ENCODE measurements at places on chromosomes 16 and 17.

DNA sequence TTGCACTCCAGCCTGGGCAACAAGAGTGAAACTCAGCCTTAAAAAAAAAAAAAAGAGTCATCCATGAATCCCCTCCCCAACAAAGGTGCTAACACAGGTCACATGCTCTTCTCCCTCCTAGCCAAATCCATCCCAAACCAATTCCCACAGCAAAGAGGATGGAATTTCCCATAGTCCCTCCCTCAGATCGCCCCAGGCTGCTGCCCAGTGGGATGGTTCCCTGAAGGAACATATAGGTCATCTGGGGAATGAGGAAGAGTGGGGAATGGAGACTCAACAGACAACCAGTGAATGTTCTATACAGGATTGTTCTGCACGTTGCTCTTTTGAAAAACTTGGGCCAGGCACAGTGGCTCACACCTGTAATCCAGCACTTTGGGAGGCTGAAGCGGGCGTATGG, 18.2 kb downstream of the LGALS3BP start:
- no peak for DNase-seq

DNA sequence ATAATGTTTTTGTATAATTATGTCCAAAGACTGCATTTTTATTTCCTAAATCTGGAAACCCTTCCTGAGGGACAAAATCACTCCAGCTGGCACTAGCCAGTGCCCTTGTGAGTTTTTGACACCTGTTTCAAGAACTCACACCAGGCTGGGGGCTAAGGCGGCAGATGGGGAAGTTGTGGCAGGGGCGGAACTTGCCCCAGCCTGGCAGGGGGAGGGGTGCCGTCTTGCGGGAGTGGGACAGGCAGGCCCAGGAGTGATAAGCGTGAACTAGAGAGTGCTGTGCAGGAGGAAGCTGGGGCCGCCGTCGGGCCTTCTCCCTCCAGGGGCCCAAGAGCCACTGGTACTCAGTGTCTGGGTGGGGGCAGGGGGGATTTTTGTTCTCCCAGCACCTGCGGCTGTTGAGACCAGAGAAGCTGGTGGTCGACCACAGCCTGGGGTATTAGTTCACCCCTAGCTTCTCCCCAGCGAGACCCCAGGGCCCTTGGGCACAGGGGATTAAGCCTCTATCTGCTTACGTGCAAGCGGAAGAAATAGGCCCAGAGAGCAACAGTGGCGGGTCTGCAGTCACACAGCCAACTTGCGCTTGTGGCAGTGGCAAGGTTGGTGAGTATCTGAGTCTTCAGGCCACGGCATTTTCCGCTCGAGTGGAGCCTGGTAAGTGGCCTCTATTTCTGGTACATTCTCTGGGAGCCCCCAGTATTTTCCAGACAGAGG, 40.2 kb upstream of the PLCG2 start:
- DNase-seq: no peak

- DNase-seq: no peak
Measured at GRCh38 chr17:73474370-73474988, 162.7 kb upstream of the CDC42EP4 start.

DNA sequence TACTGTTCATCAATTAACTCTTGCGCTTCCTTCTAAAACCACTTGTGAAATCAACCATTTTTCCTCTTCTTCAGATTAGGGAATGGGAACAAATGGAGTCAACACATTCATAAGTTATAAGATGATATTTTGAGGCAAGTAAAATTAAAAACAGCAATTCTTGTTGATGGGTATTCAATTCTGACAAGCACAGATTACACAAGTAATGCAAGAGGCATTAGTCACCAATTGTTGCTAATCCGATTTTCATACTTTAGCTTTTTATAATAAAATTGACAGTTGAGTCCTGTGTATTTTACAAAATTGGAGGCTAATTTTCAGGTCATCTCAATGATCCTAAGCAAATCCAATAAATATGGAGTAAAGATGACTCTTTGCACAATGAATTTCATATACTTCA, 918.4 kb upstream of the SOX9 start:
- DNase-seq: no peak

- no peak for DNase-seq
Measured at GRCh38 chr17:66271512-66271911, 30.9 kb upstream of the PRKCA start.

DNA sequence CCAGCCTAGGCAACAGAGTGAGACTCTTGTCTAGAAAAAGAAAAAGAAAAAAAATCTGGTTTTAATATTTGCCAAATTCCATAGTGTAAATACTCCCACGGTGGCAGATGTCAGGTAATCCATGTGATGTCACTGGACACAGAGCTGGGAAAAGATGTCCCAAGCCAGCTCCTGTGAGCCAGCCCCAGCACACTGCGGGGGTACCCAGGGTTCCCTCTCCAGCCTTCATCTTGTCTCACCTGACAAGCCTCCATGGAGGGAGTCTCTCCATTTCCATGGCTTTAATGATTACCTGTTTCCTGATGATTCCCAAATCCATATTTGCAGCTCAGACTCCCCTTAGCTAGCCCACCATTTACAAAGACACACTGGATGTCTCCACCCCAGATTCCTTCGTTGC, 4.6 kb downstream of the CD300LB start:
- DNase-seq: no peak

- DNase-seq: no peak
Measured at GRCh38 chr16:53519417-53520091, 16.5 kb upstream of the AKTIP start.

- DNase-seq: no peak
Measured at GRCh38 chr17:68850749-68851510, 104.3 kb downstream of the ABCA8 start.

DNA sequence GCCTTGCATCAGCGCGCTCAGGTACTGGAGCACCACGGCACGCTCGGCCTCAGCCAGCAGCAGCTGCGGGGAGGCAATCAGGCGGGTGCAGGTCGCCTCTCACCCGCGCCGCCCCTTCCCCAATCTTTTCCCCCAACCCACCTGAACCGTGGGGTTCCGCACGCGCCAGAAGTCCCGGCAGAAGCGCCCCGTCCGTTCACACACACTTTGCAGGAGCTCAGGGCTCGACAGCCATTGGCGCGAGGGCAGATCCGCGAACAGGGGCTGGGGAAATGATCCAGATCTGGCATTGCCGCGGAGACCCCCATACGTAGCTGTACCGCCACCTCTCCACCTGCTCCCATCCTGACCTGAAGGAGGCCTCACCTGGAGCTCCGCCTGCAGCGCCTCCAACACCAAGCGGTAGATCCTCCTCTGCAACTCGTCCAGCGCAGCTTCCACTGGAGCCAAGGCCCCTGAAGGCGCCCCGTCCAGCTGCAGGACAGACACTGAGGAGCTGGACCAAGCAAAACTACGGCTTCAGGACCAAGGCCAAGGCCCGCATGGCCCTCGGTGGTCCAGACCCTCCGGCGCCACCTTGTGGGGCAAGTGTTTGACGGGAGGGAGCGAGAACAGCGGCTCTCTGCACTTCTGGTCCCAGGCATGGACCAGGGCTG, 1.4 kb upstream of the MATCAP1 start:
- peak; percentile 87 for DNase-seq

GRCh38 chr16:30094541-30095165, 1.4 kb downstream of the YPEL3 start:
- no peak for DNase-seq

DNA sequence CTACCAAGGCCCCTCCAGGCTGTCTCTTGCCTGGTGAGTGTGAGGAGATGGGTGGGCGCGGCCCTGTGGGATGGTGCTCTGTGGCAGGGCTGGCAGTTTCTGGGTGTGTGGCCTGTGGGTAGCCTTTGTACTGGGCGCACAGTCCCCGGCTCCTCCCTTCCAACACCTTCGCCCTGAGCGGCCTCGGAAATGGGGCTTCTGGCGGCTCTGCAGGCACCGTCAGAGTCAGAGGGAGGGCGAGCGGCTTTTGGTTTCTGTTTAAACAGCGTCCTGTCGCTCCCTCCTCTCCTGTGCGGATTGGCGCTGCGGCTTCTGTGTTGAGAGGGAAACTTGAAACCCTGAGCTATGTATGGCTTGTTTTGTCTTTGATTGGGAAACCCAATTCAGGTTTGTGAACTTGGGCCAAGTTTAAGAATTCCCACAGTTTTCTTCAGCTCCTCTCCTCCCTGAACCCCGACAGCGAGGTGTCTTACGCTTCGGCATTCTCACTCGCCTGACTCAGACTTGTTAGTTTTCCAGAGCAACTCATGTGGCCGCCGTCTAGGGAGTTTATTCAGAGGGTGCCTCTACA, 8.3 kb upstream of the ZNF750 start:
- no peak for DNase-seq

DNA sequence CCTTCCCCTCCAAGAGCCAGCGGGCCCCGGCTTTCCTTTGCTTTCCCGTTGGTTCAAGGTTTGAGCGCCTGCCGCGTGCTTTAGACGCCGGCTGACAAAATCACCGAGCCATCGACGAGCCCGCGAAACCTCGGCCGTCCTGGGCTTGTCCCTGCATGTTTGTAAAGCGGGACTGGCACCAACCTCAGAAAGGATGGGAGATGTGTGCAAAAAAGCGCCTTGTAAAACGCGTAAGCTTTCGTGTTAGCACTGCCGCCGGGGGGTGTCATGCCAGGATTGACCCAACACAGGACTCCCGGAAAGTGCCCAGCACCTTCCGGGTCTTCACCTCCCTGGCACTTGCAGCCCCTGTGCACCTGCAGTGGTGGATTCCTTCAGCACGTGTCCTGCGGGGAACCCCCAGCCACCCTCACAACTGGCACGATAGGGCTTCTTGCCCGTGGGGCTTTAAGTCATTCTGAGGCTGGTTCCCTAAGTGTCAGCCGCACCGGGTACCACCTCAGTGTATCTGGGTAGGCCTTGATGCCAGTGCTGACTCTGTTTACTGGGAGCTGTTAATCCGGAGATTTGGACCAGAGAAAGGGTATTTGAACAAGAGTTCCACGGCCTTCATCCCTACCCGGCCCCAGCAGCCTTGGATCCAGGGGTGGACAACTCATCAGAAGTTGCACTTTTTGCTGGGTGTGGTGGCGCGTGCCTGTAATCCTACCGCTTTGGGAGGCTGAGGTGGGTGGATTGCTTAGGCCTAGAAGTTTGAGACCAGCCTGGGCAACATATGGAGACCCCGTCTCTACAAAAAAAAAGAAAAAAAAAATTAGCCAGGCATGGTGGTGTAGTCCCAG, 817 bp downstream of the NDUFAF8 start:
- peak; percentile 70 for DNase-seq

- DNase-seq: peak; percentile 44
Measured at GRCh38 chr17:16027708-16028584, 28.3 kb downstream of the TTC19 start.

DNA sequence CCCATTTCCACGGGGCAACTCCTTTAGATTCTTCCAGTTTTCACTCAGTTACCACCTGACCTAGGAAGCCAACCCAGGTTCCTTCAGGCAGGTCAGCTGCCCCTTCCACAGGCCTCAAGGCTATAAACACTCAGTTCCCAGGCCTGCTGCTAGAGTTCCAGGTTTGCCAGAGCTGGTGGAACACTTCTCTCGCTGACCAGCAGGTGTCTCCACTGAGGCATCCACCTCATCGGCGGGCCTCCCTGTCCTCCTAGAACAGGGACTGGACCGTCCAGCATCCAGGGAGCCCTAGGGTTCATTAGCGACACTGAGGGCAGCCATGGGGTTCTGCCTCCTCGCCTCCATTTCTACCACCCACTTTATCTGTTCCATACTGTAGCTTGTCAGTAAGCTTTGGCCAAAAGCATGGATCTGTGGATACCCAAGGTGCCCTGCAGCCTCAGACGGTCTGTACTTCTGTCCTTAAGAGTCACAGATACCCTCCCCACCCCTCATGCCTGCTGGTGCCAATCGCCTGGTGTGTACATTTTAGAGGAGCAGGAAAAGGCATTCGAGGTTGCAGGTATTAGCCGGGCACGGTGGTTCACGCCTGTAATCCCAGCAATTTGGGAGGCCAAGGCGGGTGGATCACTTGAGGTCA, 29.0 kb downstream of the PIMREG start:
- DNase-seq: peak; percentile 91

DNA sequence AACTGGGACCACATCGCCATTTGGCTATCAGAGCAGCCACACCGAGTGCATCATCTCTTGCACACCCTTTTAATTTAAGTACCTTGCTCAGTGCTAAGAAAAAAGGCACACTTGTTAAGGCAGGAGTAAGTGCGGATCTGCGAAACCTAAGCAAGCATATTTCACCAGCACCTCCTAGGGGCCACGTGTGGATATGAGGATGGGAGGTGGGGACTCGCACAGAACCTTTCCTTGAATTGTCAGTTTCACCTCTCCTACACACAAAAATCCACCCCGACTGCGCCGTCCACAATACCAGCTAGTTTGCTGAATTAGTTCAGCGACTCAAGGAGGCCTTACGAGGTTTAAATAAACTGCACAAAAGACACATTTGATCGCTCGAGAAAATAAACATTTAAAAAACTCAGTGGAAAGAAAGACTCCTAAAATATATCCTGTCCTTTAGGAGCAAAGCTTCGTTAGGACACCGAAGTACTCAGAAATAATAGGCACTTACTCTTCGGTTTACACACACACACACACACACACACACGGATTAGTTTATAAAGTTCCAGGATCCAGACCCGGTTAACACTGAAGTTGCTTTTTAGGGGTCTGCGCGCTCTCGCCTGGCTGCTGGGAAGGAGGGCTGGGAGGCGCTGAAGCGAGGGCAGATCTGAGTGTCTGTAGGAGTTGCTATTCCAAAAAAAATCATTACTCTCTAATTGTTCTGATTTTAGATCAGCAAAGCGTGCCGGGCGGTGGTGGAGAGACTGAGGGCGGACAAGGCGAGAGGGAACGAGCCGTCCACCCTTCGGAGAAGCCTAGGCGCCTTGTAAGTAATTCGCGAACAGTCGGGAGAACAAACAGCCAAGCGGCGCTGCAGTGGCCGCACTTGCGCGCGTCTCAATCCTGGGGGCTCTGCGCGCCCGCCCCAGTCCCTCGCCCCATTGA, 1.0 kb upstream of the KCNJ2 start:
- DNase-seq: peak; percentile 46

DNA sequence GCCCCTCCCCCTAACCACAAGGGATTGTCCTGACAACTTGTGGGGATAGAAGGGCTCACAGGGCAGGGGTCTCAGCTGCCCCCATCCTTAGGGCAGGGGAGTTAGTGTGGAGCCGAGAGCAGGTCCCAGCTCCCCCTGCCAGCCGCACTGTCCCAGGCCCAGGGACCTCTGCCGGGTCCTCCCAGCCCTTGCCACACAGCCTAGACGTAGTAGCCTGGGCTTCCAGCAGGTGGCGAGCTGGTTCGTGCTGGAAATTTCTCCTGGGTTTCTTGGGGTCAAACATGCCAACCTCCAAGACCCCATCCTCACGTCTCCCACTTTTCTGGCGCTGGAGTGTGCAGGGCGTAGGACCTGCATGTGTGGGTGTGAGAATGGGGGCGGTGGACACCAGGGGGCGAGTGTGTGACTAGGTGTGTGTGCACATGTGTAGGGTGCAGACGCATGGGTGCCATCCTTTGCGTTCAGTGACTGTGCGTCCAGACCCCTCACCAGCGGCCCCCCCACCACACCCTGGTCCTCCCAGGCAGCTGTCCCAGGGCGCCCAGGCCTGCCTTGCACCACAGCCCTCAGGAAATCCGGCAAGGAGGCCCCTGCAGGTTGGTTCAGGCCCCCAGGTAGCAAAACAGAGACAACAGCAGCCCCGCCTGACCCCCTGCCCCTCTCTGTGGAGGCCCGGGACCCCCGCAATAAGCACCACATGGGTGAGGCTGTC, 29.5 kb downstream of the SBK1 start:
- peak; percentile 80 for DNase-seq

All from GM20000 (cell line).